ENCODE measurements at places on chromosomes 5 and 9.

DNA sequence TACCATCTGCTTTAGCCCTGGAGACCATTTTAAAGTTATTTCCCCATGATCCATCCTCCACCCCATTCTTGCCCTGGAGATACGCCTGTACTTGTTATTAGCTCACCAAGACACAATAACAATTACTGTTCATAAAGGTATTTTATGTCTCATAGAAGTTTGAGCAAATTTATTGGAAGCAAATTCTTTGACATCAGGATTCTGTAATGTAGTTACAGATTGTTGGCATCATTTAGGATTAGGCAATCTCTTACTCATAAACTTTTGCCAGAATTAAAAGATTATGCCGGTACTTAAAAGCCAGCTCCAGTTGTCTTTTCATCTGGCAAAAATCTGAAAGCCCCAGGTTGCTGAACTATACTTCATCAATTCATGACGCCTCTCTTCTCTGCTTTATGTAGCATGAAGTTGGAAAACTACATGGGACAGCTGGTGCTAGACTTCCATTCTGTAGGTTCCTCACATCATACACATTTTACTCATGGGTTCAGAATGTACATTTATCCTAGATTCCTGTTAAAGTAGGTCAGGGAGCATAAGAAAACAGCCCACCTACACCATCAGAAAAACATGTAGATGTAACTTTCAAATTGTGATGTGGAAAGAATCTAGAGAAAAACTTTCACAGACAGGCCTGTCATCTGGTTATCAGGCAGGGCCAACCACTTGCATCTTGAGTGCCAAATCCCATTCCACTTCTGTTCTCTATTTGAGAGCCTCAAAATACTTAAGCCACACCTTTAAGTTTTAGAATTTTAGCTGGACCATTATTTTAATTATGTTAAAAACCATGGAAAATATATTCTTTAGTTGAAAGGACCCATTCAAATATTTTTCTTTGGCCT, 14.0 kb downstream of the ATP10B start:
- DNase-seq = no peak

GRCh38 chr9:116152941-116153764, 438 bp upstream of the PAPPA start:
- DNase-seq = peak; percentile 42

DNA sequence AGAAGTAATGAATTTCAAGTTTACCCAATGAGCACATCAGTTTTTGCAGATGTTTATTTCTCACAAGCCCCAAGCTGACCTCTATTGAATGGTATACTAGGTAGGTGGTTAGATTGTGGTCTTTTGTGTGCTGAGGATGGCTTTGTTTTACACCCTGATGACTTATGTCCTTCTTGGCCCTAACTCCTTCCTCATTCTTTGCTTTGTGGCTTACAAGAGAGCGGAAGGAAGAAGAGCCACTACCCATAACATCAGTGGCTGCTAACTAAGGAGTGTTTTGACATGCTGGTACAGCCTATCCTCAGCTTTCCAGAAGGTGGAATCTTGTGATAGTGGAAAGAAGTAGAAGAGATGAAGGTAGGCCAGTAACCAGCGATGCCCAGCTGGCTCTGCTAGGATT, 85.7 kb upstream of the NTRK2 start:
- DNase-seq = no peak

DNA sequence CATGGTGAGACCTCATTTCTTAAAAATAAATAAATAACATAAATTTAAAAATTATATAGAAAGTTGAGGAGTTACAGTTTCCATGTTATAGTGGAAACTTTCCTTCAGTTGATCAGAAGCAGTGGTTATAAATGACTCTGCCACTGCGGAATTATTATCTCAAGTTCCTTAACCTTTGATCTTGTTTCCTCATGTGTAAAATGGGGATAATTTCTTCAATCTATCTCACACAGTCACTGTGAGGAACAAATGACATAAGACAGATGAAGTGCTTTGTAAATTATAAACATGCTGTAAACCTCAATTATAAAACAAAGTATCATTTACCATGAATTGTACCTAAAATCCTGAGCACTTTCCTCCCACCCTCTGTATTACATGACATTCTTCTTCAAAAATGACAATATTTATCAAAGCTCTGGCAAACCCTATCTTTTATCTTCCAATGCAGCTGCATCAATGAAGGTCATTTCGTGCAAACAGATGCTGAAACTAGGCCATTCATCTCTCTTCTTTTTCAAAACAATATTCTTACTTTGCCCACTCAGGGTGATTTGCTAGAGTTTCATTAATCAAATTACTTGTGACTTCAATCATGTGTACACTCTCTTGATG, 46.8 kb downstream of the TMEM245 start:
- no peak for DNase-seq

GRCh38 chr9:82367016-82367415, 378.4 kb downstream of the SPATA31D1 start:
- DNase-seq = no peak

GRCh38 chr9:27157097-27157496, 48.1 kb downstream of the TEK start:
- no peak for DNase-seq

DNA sequence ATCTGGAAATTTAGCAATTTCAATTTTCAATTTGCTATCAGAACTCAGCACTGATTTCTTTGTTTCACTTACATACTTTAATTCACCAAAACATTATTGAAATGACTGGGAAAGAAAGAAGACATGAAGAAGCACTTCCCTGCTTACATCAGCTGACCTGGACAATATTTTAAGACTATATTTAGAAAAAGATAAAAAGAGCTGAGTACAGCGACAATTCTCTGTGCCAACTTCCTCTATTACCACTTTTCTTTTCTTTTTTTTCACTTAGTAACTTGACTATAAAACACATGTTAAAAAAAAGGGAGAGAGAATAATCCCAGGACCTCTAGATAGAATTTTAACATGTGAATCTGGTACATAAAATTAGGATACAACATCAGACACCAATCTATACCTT, 35.6 kb downstream of the MEF2C start:
- DNase-seq = no peak

DNA sequence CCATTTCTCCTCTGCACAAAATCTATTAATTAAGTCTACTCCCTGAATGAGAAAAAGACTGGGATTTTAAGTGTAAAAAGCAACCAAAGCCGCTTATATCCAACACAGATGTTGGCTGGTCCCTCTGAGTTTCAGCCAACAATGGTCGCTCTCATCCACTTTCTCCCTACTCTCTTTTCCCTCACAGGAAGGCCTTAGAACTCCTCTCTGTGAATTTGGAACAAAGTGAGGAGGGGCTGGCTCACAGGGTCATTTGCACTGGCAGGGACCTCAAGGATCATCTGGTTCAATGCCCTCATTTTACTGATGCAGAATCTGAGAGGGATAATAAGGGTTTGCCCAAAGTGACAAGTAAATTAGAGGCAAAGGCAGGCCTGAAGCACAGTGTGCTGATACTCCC, 64.0 kb downstream of the DPYSL3 start:
- no peak for DNase-seq

DNA sequence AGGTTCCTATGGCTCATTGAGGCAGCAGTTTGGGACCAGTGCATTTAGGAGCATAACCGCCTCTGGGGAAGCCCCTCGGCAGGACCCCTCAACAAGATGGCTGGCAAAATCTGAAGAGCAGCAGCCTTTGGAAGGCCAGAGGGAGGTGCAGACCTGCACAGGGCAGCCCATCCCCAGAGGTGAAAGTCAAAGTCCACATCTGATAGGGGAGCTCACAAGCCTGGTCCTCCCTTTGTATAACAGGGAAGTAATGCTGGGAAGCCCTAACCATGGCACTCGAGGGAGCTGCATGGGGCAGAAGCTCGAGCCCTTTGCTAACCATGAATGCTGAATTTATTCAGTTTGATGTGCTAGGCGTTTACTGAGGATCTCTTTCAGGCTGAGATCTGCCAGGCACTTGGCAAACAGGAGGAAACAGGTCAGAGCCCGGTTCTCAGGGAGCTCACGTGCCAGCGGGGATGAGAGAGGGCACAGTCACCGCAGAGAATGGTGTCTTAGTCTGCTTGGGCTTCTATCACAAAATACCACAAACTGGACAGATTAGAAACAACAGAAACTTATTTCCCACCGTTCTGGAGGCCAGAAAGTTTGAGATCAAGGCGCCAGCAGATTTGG, 114.1 kb downstream of the GABBR2 start:
- DNase-seq = no peak

- no peak for DNase-seq
These were observed 100.9 kb upstream of the HCN1 start for GRCh38 chr5:45796959-45797553.

GRCh38 chr9:123508048-123508447, 152.1 kb downstream of the CRB2 start:
- DNase-seq = no peak

DNA sequence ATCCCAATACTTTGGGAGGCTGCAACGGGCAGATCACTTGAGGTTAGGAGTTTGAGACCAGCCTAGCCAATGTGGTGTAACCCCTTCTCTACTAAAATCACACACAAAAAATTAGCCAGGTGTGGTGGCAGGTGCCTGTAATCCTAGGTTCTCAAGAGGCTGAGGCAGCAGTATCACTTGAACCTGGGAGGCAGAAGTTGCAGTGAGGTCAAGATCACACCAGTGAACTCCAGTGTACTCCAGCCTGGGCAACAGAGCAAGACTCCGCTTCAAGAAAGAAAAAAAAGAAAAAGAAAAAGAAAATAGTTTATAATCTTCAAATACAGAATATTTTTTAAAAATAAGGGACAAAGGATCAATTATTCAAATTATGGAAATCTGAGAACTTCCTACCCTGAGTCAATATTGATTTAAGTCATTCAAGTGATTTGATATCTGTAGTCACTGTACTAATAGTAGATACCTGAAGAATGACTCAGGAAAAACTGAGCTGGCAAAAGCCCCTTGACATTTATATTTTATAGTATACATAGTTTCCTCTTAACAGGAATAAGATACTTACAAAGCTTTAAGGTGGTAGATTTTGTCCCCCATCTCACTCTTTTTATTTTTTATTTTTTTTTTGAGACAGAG, 61.8 kb downstream of the PTBP3 start:
- DNase-seq = no peak

DNA sequence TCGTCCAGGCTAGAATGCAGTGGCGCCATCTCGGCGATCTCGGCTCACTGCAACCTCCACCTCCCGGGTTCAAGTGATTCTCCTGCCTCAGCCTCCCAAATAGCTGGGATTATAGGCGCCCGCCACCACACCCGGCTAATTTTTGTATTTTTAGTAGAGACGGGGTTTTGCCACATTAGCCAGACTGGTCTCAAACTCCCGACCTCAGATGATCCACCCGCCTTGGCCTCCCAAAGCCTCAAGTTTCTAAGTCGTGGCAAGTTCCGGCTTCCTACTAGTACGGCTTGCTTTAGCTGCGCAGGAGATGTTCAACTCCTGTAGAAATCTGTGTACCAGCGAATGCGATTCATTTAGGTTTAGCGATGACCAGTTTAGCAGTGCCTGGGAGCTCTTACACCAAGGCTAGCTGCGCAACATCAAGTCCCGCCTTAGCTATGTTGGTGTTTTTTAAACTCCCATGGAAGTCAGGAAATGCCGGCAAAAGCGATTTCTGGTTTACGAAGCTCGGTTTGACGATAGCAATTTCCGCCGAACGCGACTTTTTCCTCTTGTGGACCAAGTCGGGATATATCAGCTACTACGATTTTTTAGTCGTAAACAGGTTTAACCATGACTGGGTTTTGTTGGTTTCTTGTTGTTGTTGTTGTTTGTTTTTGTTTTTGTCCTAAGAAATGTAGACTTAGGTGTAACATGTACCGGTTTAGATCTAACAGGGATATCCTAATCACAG, 46.4 kb downstream of the ANXA2R start:
- peak; percentile 60 for DNase-seq

- no peak for DNase-seq
These were observed 8.8 kb downstream of the ARPC5L start for GRCh38 chr9:124870723-124871122.

DNA sequence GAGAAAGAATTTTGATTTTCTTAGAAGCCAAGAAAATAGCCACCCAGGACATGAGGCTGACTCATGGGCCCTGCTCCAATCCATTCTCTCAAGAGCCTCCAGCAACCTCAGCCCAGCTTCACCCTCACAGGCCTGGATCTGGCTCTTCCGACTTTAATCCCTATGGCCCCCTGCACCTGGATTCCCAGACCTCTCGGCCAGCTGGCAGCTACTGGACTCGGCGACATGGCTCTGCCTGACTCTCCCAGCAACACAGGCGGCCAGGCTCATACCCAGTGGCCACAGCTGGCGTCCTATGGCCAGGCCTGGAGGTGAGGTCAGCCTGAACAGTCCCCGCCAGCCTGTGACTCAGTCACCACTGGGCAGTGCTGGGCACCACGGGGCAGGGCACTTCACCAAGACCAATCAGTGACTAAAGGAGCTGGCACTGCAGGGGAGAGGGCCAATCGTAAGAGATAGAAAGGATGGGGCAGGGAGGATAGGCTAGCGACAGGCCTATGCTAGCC, 6.2 kb upstream of the PDLIM4 start:
- DNase-seq = no peak

DNA sequence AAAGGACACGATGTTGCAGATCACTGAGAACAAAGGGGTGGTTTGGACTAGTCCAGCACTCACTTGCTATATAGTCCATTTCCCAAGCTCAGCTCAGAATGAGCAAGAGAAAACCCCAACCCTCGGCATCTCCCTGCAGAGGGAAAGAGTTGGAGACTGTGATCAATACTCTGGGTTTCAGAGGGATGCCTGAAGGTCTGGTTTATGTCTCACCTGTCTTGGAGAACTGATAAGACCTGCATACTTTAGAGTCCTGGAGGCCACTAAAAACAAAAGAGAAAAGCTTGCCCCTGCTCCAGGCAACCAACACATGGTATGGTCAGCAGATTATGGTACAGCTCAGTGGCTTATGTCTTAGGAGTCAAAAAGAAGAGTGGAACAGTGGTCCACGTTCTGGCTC, 1006.9 kb downstream of the CDH9 start:
- no peak for DNase-seq

DNA sequence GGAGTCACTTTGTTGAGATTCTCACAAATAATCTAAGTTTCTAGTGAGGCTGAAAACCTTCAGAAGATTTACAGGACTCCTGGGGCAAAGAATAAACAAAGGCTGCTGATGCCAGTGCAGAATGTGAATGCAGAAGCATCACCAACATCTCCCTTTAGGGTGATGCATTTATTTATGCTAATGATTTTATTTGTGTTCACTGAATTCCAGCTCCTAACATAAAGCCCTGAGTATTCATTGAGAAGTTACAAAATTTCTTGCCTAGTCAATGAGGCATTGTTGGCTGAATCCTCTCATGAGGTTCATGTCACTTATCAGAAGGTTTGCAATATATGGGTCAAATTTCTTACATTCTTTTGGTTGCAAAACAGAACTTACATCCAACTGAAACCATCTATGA, 70.0 kb downstream of the GRIN3A start:
- no peak for DNase-seq

DNA sequence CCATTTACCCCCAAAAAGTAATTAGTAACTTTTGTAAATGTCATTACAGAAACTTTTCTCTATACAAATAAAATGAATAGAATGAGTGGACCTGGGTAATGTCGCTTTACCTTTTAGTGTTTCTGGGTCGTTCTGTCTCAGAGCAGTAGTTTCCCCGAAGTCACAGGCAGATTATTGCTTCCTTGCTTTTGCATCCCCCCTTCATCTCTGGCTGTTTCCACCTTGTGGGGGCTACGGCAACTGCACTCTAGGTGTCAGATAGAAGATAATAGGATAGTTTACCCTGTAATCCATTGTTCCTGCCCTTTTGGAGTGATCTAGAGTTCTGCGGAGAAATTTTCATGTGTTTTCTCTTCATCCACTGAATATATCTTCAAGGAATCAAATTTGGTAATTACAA, 68.7 kb downstream of the PRR16 start:
- DNase-seq = no peak

- DNase-seq = no peak
These were observed 54.7 kb downstream of the SH3RF2 start for GRCh38 chr5:145991044-145991575.

- DNase-seq = no peak
These were observed 44.4 kb downstream of the PARP8 start for GRCh38 chr5:50710838-50711237.
